ENCODE measurements at places on chromosomes 2 and 18.

- no peak for DNase-seq
Observed at GRCh38 chr2:71492112-71492511, 38.8 kb downstream of the DYSF start.

DNA sequence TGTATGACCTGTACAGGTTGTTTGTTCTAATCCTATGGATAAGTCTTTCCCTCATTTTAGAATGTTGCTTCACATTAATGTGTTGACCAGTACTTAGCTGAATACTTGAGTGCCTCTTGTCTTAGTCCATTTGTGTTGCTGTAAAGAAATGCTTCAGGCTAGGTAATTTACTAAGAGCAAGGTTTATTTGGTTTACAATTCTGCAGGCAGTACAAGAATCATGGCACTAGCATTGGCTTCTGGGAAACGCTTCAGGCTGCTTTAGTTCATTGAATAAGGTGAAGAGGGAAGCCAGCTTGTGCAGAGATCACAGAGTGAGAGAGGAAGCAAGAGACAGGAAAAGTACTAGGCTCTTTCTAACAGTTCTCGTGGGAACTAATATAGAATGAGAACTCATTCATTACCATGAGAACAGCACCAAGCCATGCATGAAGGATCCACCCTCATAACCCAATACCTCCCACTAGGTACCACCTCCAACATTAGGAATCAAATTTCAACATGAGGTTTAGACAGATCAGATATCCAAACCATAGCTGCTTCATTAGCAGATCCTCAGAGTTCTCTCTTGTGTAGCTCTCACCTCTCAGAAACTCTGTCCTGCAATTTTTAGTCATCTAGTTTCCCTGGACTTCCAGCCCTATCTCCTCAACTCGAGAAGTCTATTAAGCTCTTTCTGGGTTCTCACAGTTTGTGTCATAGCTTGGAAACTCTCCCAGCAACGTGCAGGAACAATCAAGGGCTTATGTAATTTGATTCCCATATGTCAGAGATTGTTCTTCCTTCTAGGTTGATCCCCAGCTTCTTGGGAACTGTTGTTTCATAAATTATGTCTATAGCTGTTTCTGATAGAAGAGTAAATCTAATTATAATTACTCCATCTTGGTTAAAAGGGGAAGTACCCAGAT lies 2082.3 kb upstream of the CELF4 start:
- no peak for DNase-seq

GRCh38 chr2:234821946-234822475 lies 129.8 kb upstream of the SH3BP4 start:
- no peak for DNase-seq

DNA sequence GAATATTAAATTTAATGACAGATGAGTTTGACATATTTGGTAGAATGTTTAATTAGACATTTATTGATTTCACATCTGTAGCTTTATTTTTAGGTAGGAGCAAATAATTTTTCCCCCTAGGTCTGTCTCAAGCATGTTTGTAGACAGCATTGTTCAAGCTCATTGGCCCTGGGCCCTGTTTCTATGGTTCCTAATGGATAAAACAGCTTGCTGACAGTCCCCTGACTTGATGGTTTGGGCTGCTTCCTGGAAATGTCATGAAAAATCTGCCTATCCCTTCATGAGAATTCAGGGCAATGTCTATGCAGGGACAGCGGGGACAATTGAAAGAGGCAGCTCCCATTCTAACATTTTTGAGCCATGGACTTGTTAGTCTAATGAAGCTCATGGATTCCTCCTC lies 14.6 kb upstream of the MEP1B start:
- no peak for DNase-seq

GRCh38 chr2:128742467-128742866 lies 423.8 kb upstream of the HS6ST1 start:
- no peak for DNase-seq

DNA sequence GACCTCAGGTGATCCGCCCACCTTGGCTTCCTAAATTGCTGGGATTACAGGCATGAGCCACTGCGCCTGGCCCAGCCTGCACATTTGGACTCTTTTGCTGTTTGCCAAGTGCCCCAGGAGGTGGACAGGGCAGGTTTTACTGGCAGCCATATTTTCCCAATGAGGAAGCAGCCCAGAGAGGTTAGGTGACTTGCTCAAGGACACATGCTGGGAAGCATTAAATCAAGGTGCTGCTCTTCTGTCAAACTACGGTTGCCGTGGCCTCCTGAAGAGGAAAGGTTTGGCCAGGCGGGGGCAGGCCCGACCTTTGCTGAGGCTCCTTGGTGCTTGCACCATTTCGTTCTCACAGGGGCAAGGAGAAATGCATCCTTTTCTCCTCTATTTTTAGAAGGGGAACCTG lies 44.0 kb downstream of the DNMT3A start:
- DNase-seq: no peak

DNA sequence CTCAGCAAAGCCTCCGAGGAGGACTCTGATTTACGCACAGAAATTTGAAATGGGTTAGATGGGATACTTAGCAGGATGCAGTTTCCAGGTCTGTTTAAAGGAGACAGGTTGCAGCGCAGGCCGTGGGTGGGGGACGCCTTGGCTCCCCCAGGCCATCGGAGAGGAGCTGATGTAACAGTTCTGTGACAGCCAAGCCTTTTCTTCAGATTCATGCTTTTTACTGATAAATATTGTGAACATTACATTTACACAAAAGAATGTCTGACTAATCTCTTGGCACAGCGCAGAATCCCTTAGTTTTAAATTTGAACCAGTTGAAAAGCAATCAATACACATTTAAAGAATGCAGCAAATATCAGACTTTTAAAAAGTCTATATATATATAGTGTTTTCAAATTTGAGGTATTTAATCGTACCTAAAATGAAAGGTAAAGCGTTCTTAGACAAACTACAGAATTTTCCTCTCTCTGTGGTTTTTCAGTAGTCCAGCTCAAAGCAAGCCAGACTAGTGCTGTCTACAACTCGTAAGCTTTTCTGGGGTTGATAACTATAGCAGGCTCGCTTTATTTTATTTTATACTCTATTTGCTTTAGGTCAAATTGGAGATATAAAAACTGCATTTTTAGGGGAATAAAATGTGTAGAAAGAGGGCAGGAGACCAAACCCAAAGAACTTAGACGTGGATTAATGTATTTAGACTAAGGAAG lies 221.9 kb downstream of the PIEZO2 start:
- DNase-seq: no peak

All from stimulated activated CD8-positive, alpha-beta memory T cell treated with anti-CD3 and anti-CD28 coated beads, Interleukin-15, amount 100 ng/mL, for 4 hours (primary cell).